T1000 (cell line): ENCODE measurements at places on chromosomes 2 and 18.

DNA sequence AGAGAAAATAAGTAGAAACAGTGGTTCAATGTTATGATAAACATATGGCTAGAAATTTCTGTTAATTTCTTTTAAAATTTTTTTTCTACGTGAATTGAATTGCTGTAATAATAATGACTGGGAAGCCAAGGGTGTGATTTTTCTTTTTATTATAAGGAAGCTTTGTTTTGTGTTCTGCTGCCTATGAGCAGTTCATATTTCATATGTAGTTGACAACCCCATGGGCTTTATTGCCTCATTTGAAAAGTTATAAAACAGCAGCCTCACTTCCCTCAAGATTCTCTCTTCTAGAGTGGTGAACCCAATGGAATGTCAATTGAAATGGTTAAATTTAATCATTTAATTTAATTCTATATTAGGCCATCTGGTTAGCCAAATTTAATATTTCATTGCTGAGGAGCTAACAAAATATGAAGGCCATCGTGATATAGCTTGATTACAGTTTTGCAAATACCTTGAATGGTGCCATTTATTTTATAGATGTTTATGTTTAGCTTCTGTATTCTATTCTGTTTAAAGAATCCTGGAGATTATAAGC is 72.6 kb upstream of the DOCK10 start:
- DNase-seq = no peak

DNA sequence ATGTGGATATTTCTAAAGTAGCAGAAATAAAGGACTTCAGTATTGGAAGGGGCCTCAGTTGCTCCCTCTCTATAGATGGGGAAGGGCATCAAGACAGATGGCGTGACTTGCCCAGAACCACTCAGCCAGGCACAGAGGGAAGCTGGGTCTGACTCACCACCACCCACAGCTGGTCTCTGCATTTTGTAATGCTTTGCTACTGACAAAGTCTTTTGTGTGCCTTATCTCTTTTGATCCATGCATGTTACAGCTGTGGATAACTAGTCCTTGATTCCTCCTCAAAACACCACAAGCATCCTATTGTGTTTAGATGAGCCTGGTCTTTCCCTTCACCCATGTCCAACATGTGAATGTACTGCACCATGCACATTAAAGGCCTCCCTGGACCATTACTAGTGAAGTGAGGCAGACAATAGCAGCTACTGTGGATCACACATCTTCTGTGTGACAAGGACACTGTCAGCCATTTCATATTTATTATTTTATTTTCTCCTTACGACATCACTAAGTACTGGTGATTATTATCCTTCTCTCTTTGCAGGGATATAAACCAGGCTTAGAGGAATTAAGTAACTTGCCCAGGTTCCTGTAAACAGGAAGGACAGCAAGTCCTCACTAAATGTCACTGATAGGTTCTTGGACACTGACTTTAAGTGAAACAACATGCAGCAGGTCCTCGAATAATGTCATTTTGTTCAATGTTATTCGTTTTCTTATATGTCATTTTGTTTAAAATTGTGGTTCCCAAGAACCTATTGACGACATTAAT is 29.6 kb upstream of the IL37 start:
- peak; percentile 23 for DNase-seq

DNA sequence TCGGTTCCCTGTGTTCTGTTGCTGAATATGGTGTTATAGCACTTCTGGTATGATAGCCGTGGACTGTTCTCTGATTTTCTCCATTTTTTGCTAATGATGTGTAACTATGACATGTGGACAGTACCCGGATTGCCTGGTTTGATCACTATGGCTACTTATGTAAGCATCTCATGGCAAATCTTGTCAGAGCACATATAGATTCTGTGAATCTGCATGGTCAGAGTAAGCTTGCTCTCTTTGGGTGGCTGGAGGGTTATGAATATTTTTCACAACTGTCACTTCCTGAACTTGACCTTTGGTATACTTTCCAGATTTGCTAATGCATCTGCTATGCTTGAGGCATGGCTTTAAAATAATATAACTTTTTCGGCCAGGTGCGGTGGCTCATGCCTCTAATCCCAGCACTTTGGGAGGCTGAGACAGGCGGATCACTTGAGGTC is 36.8 kb upstream of the ATP8B1 start:
- DNase-seq = no peak

- no peak for DNase-seq
Measured at GRCh38 chr2:53242090-53242489, 525.5 kb upstream of the CHAC2 start.

- no peak for DNase-seq
Measured at GRCh38 chr2:178828486-178828881, 21.3 kb upstream of the TTN start.

GRCh38 chr2:31322371-31322770 is 88.4 kb downstream of the EHD3 start:
- no peak for DNase-seq

DNA sequence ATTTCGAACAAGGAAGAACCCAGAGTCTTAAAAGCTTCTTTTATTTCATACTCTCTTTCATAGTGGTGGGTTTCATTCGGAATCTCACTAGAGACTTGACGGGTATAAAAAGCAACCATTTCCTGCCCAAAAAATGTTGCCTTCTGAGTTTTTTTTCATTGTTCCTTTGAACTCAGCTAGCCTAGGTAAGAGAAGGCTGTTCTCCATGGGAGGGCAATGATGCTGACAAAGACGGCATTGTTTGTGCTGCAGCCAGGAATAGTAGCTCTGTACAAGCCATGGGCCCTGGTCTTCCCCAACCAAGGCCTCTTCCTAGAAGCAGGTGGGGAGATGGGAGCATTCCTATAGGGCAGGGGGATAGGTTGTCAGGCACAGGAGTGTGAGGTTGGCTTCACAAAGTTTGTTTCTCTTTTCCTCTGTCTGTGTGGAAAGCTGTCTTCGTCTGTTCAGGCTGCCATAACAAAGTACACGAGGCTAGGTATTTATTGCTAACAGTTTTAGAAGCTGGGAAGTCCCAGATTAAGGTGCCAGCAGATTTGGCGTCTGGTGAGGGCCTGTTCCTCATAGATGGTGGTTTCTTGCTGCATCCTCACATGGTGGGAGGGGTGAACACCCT is 405.1 kb downstream of the NBAS start:
- no peak for DNase-seq

- DNase-seq = no peak
Measured at GRCh38 chr2:180983468-180984242, 3.2 kb downstream of the UBE2E3 start.

GRCh38 chr2:105188343-105188742 is 53.2 kb upstream of the GPR45 start:
- no peak for DNase-seq

GRCh38 chr2:96140941-96141623 is 2.8 kb upstream of the ASTL start:
- DNase-seq = no peak

DNA sequence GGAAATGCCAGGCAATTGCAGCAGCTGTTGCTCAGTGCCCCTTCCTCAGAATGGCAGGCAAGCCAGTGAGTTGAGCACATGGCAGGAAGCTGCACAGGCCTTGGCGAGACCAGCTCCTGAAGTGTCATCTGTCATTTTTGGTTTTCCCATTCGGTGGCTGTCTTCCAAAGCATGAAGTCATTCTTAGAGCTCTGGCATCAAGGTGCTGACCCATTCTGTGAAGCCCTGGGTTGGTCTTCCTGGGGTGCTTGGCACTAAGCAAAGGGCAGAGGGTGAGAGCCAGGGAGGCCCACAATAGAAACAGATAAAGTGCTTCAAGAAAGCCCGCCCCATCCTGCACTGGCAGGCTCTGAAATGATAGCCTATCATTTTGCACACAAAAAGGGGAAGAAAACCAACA is 150.5 kb downstream of the VAPA start:
- no peak for DNase-seq

GRCh38 chr2:48715956-48716355 is 39.6 kb downstream of the LHCGR start:
- no peak for DNase-seq

- peak; percentile 61 for DNase-seq
Measured at GRCh38 chr2:173402405-173402974, 47.8 kb downstream of the CDCA7 start.

GRCh38 chr18:3495691-3496430 is 45.9 kb downstream of the TGIF1 start:
- no peak for DNase-seq

DNA sequence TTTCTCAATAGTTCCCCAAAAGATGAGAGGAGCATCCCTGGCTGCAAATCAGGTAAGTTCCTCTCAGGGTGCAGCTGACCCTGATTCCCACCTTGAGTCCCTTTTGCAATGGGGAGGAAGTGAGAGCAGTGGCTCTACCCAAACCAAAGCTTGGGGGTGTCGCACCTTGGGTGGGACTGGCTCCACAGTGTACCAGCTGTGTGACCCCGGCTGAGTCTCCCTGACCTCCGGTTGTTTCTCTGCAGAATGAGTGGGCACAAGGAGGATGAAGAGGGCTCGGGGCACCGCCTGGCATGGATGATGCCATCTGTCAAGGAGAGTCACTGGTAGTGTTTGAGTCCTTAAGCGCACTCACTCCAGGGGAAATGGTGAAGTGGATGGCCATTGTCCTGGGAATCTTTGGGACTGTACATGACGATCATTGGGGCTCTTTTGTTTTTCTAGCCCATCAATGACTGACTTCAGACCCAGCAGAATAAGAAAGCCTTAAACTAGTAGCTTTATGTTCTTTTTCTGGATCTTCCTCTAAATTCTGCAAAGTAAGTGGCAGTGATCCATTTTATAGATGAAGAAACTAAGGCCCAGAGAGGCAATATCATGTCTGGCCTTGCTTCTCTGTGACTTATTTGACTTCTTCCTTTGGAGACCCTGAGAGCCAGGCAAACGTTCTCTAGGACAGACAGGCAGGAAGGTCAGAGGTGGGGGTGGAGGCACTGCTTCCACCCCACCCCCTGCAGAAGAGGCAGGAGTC is 106.3 kb upstream of the ST3GAL5 start:
- DNase-seq = no peak

DNA sequence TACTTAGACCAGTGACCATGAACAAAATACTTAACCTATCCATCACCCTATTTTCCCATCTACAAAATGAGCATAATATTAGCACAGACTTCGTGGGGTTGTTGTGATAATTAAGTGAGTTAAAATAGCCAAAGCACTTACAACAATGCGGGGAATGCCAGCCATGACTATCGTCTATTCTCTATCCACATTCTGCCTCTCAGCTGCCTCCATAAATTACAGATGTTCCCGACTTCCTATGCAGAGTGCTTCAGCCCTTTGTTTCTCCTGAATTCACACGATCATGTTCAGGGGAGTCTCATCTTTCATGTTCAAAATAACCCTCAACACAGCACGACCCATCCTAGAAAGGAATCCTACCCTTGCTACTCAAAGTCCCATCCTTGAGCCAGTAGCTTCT is 211.6 kb downstream of the EN1 start:
- DNase-seq = no peak

DNA sequence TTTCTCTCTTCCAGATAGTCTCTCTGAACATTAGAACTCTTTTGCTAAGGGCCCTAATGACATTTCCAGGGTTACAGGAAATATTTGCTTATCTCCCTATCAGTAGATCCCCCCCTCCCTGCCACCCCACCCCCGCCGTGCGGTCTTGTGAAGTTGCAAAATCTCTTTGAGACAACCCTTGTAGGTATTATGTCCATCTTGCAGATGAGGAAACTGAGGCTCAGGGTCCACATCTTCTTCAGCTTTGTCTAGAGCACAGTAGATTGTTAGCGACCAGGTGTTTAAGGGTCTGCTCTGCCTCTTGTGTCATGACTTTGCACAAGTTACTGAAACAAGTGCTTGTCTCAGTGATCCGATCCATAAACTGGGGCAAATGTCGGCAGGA is 65.8 kb upstream of the GATA6 start:
- DNase-seq = no peak

GRCh38 chr2:62672601-62673000 is 32.9 kb upstream of the EHBP1 start:
- DNase-seq = no peak

DNA sequence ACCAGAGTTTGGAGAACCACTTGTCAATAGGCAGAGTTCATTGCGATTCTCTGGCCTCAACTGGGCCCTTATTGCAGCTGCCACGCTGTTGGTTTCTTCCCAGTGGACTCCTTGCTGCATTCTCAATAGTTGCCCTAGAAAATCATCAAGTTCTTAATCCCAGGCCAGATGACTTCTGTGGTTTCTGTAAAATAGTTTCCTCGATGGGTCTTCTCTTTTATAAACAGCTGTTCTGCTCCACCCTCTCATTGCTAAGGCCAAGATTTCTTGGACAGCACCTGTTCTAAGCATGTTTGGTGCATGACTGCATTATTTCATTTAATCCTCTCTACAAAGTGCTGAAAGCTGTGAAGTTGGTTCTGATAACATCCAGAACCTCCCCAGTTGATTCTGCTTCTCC is 131.0 kb downstream of the BCL2L11 start:
- DNase-seq = no peak

DNA sequence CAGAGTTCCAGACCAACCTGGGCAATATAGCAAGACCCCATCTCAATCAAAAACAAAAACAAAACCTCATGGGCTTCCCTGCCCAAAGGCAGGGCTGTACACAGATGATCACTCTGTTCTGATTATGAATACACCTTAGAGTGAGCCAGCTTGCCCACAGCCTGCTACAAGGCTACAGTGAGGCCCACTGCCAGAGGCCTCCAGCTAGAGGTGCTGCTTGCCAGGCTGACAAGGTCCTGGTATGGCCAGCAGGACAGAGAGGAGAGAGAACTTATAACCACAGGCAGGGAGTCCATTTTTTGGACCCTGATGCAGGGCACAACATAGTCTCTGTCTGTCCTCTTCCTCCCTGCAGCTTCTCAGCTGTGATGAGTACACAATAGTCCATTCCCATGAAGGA is 41.5 kb downstream of the KANSL3 start:
- DNase-seq = no peak

DNA sequence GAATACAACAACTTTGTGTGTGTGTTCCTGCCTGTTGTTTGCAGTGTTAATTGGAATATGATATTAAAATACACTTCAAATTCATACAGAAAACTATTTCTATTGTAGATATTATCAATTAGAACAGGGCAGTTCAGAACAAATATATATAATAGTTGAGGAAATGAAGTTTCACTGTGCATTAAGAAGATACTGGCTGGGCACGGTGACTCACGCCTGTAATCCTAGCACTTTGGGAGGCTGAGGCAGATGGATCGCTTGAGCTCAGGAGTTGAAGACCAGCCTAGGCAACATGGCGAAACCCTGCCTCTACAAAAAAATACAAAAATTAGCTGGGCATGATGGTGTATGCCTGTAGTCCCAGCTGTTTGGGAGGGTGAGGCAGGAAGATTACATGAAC is 79.3 kb downstream of the ASAP2 start:
- DNase-seq = no peak

- no peak for DNase-seq
Measured at GRCh38 chr2:150234787-150235446, 252.6 kb downstream of the RND3 start.

- DNase-seq = no peak
Measured at GRCh38 chr18:39238981-39239660, 1673.5 kb upstream of the CELF4 start.

GRCh38 chr2:178005756-178006155 is 66.8 kb downstream of the PDE11A start:
- no peak for DNase-seq
